Sigmoid colon (tissue), 7 donors: ENCODE measurements at places on chromosomes 5 and 9. TPM values are rescaled to one million over a fixed set of nuclear protein-coding genes. Genes with fewer than 3 reads are reported as not detected.

DNA sequence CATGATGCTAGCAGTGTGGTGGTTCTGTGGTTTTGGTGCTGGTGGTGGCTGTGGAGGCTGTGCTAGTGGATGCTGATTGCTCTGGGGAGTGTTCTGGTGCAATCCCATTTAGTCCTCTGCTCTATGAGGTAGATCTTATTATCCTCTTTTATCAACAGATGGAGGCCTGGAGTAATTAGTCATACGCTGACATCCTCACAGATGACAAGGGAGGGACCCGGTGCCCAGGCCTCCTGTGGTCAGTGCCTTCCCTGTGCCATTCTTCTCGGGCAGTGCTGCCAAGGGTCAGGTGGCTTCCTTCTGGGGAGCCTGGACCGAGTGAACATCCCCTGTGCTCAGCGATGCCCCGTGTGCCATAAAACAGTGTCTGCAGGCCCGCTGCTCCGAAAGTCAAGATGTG, 74.5 kb downstream of the COL5A1 start:
- H3K27ac ChIP-seq, result no peak overlapping the region
- no peaks in the 10 kb centered on the region for H3K27me3 ChIP-seq
- H3K4me3 ChIP-seq, result no peak overlapping the region
- no peak for DNase-seq
- peaks cover 5% of the 10 kb centered on the region for H3K36me3 ChIP-seq

DNA sequence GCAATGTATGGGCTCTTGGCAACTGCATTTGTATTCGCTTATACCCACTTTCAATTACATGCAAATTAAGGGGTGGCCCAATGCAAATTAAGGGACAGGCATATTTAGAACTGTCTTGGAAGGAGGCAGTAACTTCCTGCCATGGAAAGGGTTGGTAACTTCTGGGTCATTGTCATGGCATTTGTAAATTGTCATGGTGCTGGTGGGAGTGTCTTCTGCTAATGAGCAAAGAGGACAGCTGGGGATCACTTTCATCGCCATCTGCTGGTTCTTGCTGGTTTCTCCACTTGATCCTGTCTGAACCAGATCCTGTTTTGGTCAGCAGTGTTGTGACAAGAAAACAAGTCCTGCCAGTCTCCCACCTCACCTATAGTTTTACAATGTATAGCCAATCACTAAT, 23.3 kb upstream of the UGT3A2 start:
- no peak for DNase-seq
- H3K36me3 ChIP-seq, result no peaks in the 10 kb centered on the region
- no peaks in the 10 kb centered on the region for H3K27me3 ChIP-seq
- no peaks in the 10 kb centered on the region for H3K4me1 ChIP-seq
- H3K4me3 ChIP-seq, result no peak overlapping the region

GRCh38 chr9:19785230-19785629, 3.6 kb downstream of the SLC24A2 start:
- no peaks in the 10 kb centered on the region for H3K36me3 ChIP-seq
- no peak overlapping the region for H3K4me3 ChIP-seq
- H3K27ac ChIP-seq, result no peak overlapping the region
- peaks cover 20% of the 10 kb centered on the region for H3K27me3 ChIP-seq

GRCh38 chr9:77271023-77271690, 93.8 kb downstream of the VPS13A start:
- peaks cover 28% of the 10 kb centered on the region for H3K36me3 ChIP-seq
- no peak overlapping the region for H3K27ac ChIP-seq
- DNase-seq, result no peak
- H3K4me1 ChIP-seq, result no peaks in the 10 kb centered on the region
- no peaks in the 10 kb centered on the region for H3K27me3 ChIP-seq

- no peaks in the 10 kb centered on the region for H3K36me3 ChIP-seq
- DNase-seq, result no peak
- H3K4me1 ChIP-seq, result no peaks in the 10 kb centered on the region
- no peaks in the 10 kb centered on the region for H3K27me3 ChIP-seq
Measured at GRCh38 chr5:107248066-107248695, 422.6 kb downstream of the EFNA5 start.

GRCh38 chr5:136364307-136364706, 1.0 kb downstream of the TRPC7 start:
- no peak overlapping the region for H3K27ac ChIP-seq
- no peak for DNase-seq
- H3K36me3 ChIP-seq, result no peaks in the 10 kb centered on the region
- H3K27me3 ChIP-seq, result no peaks in the 10 kb centered on the region
- no peaks in the 10 kb centered on the region for H3K4me1 ChIP-seq

- H3K4me3 ChIP-seq, result no peak overlapping the region
- no peaks in the 10 kb centered on the region for H3K36me3 ChIP-seq
- H3K27me3 ChIP-seq, result no peaks in the 10 kb centered on the region
- DNase-seq, result no peak
- H3K4me1 ChIP-seq, result no peaks in the 10 kb centered on the region
Measured at GRCh38 chr5:108649106-108649505, 98.6 kb upstream of the FER start.

GRCh38 chr5:124393584-124394379, 352.7 kb downstream of the ZNF608 start:
- no peaks in the 10 kb centered on the region for H3K4me1 ChIP-seq
- H3K36me3 ChIP-seq, result no peaks in the 10 kb centered on the region
- H3K4me3 ChIP-seq, result no peak overlapping the region
- no peak for DNase-seq

DNA sequence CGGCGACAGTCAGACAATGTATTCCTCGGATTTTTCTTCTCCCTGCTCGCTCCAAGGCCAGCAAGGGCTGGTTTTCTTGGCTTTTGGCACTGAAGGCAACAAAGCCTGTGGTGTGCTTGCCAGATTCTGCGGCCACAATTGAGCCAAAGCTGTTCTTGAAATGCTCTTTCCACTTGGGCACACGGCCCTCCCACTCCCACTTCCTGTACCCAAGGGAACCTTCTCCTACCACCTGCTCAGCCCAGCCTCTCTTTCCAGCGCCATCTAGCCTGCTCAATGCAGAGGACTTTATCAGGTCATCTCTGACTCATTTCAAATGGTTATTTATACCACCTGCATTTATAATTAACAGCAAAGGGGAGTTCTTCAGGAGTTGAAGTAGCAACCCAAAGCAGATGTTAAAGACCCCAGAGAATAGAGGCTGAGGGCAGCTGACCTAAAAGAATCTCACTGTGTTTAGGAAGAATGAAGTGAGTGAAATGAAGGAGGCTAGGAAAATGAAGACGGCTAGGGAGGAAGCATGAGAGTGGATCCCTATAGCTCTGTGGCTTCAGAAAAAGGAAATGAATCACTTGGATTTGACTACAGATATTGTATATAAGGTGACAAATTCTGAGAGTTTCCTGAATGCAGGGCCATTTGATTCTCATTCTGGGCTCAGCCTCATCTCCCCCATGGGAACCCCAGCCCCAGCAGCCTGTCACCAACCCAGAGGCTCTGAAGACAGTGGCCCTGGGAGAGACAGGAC, 439.0 kb downstream of the ENC1 start:
- no peaks in the 10 kb centered on the region for H3K36me3 ChIP-seq
- H3K27me3 ChIP-seq, result no peaks in the 10 kb centered on the region
- no peak for DNase-seq
- H3K4me1 ChIP-seq, result peaks cover 9% of the 10 kb centered on the region

DNA sequence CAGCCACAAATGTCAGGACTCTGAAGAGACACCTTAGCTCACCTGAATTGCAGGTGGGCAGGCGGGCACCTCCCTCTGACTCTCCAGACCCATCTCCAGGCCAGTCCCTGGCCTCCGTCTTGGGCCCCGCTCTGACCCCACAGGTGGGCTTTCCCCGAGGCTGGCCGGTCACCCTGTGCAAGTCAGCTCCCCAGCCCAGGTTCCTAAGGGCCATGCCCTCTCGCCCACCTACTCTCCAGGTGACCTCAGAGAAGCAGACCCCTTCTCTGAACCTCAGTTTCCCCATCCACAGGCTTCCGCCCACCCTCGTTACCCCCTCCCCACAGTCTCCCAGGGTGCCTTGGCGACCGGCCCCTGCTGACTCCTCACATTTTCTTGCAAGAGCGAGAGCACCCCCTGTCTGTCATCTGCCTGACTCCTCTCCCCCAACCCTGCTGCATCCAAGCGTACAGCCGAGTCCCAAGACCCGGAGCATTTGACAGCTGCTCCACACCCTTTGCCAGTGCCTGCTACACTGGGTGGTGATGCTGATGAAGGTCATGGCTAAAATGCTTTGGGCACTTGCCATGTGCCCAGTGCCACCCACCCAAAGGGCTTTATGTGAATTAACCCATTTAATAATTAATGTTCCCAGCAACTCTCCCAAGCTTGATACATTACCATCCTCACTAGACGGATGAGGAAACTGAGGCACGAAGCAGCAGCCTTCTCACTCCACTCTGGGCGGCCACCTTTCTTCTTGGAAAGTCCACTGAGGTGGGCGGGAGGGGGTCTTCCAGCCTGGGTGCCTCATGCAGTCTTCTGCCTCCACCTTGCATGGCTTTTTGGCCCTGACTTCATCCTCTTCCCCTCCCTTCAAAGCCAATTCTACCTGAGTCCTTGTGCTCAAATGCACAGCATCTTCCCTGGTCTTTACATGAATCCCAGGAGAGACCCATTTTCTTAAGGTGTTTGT, 51.1 kb upstream of the ORM1 start:
- DNase-seq, result peak; percentile 75
- no peak overlapping the region for H3K4me3 ChIP-seq
- H3K36me3 ChIP-seq, result peaks cover 4% of the 10 kb centered on the region
- no peaks in the 10 kb centered on the region for H3K27me3 ChIP-seq
- no peaks in the 10 kb centered on the region for H3K4me1 ChIP-seq

- no peaks in the 10 kb centered on the region for H3K36me3 ChIP-seq
- no peaks in the 10 kb centered on the region for H3K27me3 ChIP-seq
- peaks cover 7% of the 10 kb centered on the region for H3K4me1 ChIP-seq
- DNase-seq, result no peak
- H3K4me3 ChIP-seq, result no peak overlapping the region
Measured at GRCh38 chr5:108548684-108549596, 167.0 kb upstream of the FBXL17 start.

DNA sequence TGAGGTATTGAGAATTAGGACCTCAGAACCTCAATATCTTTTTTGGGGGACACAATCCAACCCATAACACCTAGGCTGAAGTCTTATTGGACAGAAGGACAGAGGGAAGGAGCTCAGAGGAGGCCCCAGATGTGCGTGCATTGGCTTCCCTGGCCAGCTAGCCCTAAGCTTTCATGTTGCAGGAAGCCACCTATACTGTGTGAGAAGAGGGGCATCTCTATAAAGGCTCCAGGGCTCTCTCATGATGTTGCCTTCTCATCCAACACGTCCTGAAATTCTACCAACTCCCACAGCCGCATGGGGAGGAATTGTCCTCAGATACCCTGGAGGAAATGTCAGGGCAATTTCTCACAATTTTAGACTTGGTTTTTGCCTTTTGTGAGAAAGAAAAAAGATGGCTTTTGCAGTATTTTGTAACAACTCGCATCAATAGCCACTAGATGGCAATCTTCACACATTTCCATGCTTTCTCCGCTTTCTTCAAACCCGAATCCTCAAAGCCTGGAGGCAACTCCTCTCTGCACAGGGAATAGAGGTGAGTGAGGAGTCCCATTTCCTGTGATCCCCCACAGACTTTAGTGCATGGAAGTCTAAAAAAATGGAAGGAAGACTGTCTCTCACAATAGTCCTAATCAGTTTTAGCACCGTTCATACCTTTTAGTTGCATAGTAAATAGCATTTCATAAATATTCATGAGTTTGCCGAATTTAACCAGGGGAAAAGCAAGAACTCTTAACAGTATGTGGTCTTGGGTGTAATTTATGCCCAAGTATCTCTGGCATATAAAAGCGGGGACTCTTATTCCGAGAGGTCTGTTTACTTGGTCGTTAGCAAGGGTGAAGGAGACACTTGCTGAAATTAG, 7.4 kb upstream of the PPP3R2 start:
- DNase-seq, result no peak
- no peak overlapping the region for H3K4me3 ChIP-seq
- H3K36me3 ChIP-seq, result no peaks in the 10 kb centered on the region

- H3K4me1 ChIP-seq, result peaks cover 11% of the 10 kb centered on the region
- no peak overlapping the region for H3K27ac ChIP-seq
- H3K4me3 ChIP-seq, result no peak overlapping the region
- H3K36me3 ChIP-seq, result no peaks in the 10 kb centered on the region
- no peak for DNase-seq
Measured at GRCh38 chr9:115230924-115231515, 113.1 kb upstream of the TNC start.

GRCh38 chr5:100889896-100890295, 13.2 kb downstream of the ST8SIA4 start:
- no peak overlapping the region for H3K4me3 ChIP-seq
- no peak overlapping the region for H3K27ac ChIP-seq
- no peaks in the 10 kb centered on the region for H3K4me1 ChIP-seq
- H3K27me3 ChIP-seq, result no peaks in the 10 kb centered on the region

GRCh38 chr5:95283022-95283615, 1.8 kb downstream of the MCTP1 start:
- H3K4me1 ChIP-seq, result no peaks in the 10 kb centered on the region
- peaks cover 19% of the 10 kb centered on the region for H3K27me3 ChIP-seq
- H3K27ac ChIP-seq, result no peak overlapping the region
- H3K36me3 ChIP-seq, result no peaks in the 10 kb centered on the region
- H3K4me3 ChIP-seq, result no peak overlapping the region

DNA sequence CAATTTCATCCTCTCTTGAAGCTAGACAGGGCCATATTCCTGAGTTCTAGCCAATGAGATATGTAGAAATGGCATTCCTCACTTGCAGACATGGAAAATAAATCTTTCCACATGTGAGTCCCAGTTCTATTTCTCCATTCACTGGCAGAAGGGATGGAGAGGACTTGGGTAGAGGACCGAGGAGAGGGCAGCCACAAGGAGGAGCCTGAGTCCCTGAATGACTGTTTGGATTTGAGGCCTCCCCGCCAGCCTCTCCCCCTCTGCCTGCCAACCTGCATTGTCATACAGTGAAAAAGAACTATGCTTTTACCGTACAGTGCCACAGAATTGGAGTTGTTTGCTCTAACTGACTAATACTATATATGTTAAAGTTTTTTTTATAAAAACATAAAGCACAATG, 583.0 kb upstream of the WWC1 start:
- no peaks in the 10 kb centered on the region for H3K36me3 ChIP-seq
- no peak overlapping the region for H3K27ac ChIP-seq
- no peak for DNase-seq
- no peaks in the 10 kb centered on the region for H3K4me1 ChIP-seq
- H3K4me3 ChIP-seq, result no peak overlapping the region

DNA sequence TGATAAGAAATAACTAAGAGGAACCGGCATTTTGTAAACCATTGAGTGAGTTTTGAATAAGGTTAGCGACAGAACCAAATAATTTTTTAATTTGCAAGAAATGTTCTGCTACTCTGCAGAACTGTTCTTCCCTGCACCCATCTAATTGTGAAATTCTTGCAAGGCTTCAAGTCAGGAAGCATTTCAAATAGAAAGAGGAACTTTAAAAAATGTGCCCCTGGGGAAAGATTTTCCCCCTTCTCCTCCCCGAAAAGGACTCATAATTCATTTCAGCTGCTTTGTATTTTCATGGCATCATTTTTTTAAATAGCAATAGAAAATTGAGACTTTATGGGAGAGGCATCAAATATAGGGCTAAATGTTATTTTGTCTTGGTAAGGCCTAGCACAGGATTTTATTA, 180.9 kb upstream of the ANKRD55 start:
- no peaks in the 10 kb centered on the region for H3K27me3 ChIP-seq
- no peak for DNase-seq
- no peaks in the 10 kb centered on the region for H3K36me3 ChIP-seq
- H3K4me1 ChIP-seq, result no peaks in the 10 kb centered on the region

CKS2 gene
- polyA plus RNA-seq, result 129 TPM

LPCAT1 gene
- polyA plus RNA-seq, result 7.8 TPM

IL5 gene
- polyA plus RNA-seq, result not detected

HAND1 gene
- polyA plus RNA-seq, result not detected

C8G gene
- polyA plus RNA-seq, result 5.4 TPM

ERAP2 gene
- 0.92 TPM for polyA plus RNA-seq

C9 gene
- not detected for polyA plus RNA-seq

CCIN gene
- polyA plus RNA-seq, result 0.07 TPM

SH3RF2 gene
- polyA plus RNA-seq, result 13.8 TPM

PRRX2 gene
- 4.2 TPM for polyA plus RNA-seq

OR1Q1 gene
- not detected for polyA plus RNA-seq

TSLP gene
- 0.46 TPM for polyA plus RNA-seq

PLGRKT gene
- polyA plus RNA-seq, result 94.6 TPM

TMEM252 gene
- not detected for polyA plus RNA-seq

CATSPER3 gene
- 1.2 TPM for polyA plus RNA-seq
